ENCODE measurements at places on chromosomes 6 and 20.

- DNase-seq: no peak
Measured at GRCh38 chr20:6184086-6184485, 61.3 kb upstream of the FERMT1 start.

- no peak for DNase-seq
Measured at GRCh38 chr6:84066536-84066935, 33.0 kb downstream of the MRAP2 start.

DNA sequence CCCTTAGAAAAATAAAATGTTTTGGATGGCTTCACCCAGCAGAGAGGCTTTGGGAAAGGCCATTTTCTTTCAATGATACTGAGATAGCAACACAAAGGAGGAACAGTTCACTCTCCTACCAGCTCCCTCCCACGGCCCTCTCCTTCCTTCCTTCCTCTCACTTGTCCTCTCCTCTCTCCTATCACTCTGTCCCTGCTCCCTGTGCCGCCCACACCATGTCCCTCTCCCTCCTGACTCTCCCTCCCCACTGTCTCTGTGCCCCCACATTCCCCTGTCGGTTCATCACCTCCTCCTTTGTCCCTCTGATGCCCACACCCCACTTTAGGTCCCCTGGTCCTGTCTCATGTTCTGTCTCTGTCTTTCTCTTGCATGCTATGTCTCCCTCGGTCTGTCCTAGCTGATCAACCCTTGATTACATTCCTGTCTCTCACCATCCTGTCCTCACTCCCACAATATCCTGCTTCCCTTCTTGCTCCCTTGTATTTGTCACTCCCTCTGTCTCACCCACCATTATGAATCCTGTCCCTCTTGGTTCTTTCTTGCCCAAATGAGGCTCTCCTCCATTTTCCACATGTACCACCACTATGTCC, 30.1 kb downstream of the ELMO2 start:
- no peak for DNase-seq

GRCh38 chr20:3686867-3687321, 5.1 kb upstream of the ADAM33 start:
- DNase-seq: peak; percentile 85

DNA sequence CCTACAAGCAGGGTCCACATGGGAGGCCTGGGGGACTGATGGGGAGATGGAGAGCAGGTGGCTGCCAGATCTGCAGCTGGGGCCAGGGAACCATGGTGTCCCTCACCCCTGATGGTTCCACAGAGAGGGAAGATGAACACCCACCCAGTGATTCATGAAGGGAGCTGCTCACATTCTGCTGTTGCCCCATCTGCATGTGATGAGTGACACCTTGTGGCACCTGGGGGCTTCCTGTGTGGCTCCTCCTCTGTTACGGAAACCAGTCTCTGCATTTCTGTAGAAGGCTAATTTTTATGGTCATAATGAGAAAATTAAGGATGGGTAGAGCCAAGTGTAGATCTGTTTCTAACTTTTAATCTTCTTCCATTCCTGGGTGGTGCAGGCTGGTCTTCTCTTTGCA, 217.1 kb downstream of the SMOC2 start:
- DNase-seq: no peak

DNA sequence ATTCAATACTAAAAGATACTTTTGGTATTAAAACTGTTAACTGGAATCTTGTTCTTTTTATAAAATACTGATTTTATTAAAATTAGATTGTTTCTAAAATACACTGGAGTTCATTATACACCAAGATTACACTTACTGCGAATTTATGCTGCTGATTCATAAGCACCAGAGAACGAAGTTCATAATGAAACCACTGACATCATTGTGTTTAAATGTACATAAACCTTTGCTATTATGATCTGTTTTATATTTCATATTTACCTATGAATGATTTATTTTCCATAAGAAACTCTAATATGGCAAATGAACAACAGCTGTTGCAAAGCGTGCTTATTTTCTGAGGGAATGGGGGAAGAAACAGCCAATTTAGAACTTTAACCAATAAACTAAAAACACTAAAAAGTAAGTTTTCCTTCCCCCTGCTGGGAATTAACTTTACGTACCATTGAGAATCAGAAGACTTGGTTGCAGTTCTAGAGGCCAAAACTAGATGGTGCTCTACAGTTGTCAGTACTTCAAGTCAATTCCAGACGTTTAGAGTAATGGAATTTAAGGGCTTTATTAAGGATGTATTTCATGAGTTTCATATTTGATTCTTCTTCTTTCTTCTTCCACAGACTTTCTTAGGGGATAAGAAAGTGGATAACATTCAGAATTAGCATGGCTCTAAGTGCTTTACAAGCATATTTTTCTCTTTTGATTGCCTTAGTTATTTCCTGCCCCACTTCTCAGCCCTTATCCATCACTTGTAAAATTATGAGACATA, 30.8 kb upstream of the COL19A1 start:
- DNase-seq: no peak

DNA sequence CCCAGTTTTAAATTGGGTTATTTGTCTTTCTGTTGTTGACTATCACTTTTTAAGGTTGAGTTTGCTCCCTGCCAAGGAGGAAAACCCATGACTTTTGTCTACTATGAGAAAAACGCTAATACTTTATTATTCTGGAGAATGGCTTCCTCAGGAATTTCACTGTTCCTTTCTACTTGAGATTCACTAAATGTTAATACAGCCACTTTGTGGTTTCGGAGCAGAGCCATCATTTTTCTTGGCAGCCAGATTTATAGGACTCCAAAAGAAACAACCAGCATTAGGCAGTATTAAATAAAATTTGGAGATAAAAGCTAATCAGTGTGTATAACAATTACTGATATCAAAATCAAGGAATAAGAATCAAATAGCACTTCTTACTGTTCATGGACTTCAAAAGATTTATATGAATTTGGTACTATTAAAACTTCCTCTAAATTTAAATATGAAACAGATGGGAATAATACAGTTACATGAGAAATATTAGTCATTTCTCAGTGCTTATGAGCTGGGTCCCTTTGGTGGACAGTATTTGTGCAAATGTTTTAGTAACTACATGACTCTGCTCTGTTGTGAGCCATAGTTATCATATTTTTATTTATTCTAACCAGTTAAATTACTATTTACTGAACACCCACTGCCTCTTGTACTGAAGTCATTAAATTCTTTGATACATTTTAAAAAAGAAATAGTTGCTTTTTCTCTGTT, 64.1 kb upstream of the FBXO30 start:
- no peak for DNase-seq

- DNase-seq: no peak
Measured at GRCh38 chr20:47330933-47331708, 25.4 kb downstream of the ZMYND8 start.

GRCh38 chr6:50998905-50999304, 180.2 kb downstream of the TFAP2B start:
- DNase-seq: no peak

DNA sequence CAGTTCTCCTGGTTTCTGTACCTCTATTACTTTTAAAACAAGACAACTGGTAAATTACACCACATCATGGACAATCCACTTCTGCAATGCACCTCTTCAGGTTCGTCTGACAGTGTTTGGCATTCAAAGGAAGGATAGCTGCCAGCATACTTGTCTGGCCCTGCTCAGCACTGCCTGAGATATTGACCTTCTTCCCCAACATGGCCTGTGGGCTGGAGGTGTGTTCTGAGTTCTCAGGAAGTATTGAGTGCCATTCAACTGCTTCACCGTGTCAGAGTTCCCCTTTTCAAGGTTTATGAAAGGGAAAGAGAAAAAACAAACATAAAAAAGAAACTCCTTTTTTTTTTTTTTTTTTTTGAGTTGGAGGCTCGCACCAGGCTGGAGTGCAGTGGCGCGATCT, 267.9 kb upstream of the SASH1 start:
- no peak for DNase-seq

DNA sequence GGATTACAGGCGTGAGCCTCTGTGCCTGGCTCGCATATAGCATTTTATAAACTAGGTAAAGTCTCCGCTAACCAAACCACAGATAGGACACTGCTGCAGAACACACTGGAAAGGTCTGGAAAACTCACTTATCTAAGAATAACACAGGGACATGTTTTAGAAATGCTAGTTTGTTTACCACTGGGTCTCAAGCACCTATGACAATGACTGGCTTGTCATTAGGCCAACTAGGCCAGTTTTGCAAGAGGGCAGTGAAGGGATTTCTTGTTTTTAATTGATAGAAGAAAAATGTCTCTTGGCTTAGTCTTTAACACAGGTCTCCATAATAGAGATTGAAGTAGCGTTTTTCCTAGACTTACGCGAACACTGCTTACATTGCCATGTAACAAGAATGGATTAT, 201.4 kb downstream of the TMEM242 start:
- no peak for DNase-seq

- no peak for DNase-seq
Measured at GRCh38 chr6:25334793-25335192, 55.6 kb downstream of the CARMIL1 start.

GRCh38 chr20:60180986-60181385, 222.8 kb downstream of the CDH26 start:
- no peak for DNase-seq

GRCh38 chr20:3710703-3711483, 1.5 kb downstream of the SIGLEC1 start:
- peak; percentile 88 for DNase-seq

GRCh38 chr6:154549179-154549578, 38.7 kb upstream of the CNKSR3 start:
- DNase-seq: no peak

DNA sequence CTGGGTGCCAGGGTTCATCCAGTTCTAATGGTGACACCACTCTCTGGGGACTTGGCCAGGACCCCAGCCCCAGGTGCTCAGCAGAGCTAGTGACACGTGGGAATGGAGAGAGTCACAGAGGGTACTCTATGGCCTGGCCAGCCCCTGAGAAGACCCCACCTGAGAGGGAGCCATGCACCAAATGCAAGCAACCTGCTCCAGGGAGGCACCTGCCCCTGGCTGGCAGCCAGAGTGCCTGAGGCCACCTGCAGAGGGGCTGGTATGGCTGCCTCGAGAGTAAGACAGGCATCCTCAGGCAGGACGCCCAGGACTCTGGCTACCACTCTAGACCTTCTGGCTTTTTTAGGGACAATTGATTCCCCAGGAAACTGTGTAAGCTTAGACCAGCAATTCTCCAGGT, 38.6 kb upstream of the CST7 start:
- DNase-seq: no peak

DNA sequence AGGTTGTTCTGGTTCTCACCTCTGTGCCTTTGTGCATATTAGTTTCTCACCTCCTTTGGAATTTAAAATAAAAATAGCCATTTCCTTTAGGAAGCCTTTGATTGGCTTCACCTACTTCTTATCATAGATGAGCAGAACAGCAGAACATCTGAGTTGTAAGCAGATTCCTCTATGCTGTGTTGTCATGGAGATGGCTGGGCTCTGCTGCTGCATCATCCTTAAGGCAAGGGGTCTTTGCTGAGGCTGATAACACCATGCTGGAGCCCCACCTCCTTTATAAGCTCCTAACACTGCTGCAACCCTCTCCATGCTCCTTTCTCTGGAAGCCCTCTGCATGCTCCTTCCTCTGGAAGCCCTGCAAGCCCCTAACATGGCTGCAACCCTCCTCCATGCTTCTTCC, 276.5 kb upstream of the TCF21 start:
- no peak for DNase-seq

GRCh38 chr6:90953405-90954161, 366.7 kb upstream of the MAP3K7 start:
- DNase-seq: no peak

- DNase-seq: no peak
Measured at GRCh38 chr20:6579824-6580223, 187.7 kb upstream of the BMP2 start.

- no peak for DNase-seq
Measured at GRCh38 chr6:131116755-131117360, 18.4 kb upstream of the AKAP7 start.

- DNase-seq: peak; percentile 31
Measured at GRCh38 chr20:9506964-9507369, 7.4 kb upstream of the LAMP5 start.

DNA sequence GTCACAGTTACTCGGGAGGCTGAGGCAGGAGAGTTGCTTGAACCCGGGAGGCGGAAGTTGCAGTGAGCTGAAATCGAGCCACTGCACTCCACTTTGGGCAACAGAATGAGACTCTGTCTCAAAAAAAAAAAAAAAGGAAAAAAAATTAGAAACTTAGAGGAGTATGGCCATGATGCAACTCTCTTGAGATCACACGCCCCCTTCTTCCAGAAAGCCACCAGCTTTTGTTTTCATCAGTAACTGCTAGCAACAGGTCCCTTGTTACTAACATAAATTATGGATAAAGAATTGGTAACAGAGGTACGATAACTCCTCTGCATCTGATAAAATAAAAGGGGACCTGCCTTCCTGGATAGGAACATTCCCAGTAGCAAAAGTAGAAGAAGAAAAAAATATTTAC, 308.2 kb downstream of the CD83 start:
- DNase-seq: no peak

GRCh38 chr6:84774157-84774984, 10.0 kb upstream of the TBX18 start:
- peak; percentile 78 for DNase-seq

- DNase-seq: peak; percentile 72
Measured at GRCh38 chr20:37314617-37315016, 25.2 kb downstream of the MANBAL start.

DNA sequence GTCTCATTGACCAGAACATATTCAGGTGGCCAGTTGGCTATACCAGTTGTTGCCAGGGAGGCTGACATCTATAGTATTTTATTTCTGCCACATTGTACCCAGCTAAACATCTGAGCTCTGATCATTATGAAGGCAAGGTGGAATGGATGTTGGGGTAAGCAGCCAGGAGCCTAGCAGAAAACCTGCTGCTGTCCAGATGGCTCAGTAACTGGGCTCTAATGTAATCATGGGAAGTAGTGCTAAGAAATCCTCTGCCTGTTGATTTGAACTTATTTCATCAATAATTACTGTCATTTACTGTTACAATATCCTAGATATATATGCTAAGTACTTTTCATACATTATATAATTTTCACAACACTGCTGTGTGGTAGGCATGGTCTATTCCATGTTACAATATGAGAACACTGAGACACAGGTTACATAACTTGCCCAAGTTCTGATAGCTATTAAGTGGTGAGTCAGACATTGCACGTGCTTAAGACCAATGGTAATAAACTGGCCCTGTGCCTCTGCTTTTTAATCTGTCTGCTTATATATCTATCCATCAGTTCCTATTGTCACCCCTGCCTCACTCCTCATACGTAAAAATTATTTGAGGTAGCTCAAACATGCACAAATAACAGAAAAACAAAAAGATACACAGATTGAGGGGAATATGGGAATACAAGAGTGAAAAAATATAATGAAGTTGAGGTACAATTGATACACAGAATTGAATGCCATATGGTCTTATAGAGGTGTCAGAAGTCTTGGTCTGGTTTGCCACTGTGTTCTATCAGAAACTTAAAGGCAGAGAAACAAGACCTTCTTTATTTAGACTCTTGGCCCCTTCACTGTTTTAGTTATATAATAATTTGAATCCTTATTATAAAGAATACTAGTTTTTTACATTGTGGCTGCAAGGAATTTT, 25.2 kb downstream of the TBPL1 start:
- DNase-seq: no peak

GRCh38 chr6:37731888-37732287, 34.2 kb upstream of the MDGA1 start:
- DNase-seq: no peak

GRCh38 chr6:47967843-47968242, 143.2 kb downstream of the PTCHD4 start:
- no peak for DNase-seq
